ENCODE measurements at places on chromosomes 5 and 9.

GRCh38 chr9:84140535-84141101 lies 160.0 kb downstream of the RMI1 start:
- no peak for DNase-seq

DNA sequence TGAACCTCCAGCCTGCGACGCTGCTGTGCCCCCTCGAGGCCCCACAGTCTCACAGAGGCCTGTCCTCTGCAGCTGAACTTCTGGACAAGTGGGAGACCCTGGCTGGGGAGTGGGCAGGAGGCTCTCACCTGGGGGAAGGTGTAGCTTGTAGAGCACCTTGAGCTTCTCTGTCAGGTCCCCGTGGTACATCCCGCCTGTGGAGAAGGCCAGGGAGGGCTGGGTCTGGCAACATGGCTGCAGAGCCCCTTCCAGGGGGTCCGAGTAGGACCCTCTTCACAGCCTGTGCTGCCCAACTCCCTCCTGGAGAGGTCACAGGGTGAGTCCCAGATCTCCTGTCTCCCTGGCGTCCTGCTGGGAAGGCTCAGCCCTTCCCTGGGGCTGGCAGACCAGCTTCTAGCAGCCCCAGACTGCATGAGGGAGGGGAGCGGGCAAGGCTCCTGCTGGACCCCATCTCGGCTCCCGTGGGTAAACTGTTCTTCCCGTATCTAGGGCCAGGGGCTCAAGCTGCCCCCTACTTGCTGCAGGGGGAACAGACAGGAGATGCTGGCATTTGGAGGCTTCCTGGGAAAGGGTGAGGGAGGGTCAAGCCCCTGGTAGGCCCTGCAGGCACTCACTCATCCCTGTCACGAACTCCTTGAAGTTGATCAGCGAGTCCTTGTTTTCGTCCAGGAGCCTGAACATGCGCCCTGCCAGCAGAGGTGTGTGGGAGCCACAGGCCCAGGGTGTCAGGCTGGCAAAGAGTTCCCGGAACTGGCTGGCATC lies 11.2 kb upstream of the MRNIP start:
- DNase-seq, result no peak

- no peak for DNase-seq
Observed at GRCh38 chr9:107928701-107929371, 439.3 kb upstream of the KLF4 start.

DNA sequence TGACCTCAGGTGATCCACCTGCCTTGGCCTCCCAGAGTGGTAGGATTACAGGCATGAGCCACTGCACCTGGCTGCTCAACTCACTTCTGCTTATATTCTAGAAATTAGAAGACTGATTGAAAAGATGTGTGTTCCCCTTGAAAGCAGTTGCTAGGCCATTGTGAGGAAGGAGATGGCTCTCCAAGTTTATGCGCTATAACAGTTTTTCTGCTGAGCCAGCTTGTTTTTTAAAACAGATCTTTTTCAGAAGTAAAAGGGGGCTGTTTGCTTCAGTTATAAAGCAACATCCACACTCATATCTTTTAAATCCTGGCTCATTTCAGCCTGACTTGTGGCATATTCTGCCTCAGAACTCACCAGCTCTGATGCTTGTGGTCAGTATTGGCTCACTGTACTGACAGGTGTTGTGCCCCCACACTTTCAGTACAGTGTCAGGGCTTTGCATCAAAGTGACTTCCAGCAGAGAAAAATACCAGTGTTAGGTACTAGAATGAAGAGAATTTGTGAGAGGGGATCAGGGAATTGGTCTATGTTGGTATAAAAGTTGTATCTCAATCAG lies 49.4 kb downstream of the NUP214 start:
- no peak for DNase-seq

DNA sequence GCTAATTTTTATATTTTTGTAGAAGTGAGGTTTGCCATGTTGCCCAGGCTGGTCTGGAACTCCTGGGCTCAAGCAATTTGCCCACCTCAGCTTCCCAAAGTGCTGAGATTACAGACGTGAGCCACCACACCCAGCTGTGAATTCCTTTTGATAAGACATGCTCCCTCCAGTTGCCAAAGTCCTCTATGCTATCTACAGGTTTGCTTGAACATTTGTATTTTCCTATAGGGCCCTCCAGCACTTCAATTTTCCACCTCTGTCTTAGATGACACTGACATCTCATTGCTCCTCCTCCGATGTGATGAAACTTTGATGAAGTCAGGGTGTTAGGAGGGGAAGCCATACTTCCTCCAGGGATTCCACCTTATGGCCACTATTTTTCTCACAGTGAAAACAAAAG lies 25.2 kb upstream of the CTSV start:
- no peak for DNase-seq
